ENCODE measurements at places on chromosomes 1 and 21. TPM values are rescaled to one million over a fixed set of nuclear protein-coding genes. Genes with fewer than 3 reads are reported as not detected.

The NBPF4 gene
- total RNA-seq, result 0.70 TPM

DNA sequence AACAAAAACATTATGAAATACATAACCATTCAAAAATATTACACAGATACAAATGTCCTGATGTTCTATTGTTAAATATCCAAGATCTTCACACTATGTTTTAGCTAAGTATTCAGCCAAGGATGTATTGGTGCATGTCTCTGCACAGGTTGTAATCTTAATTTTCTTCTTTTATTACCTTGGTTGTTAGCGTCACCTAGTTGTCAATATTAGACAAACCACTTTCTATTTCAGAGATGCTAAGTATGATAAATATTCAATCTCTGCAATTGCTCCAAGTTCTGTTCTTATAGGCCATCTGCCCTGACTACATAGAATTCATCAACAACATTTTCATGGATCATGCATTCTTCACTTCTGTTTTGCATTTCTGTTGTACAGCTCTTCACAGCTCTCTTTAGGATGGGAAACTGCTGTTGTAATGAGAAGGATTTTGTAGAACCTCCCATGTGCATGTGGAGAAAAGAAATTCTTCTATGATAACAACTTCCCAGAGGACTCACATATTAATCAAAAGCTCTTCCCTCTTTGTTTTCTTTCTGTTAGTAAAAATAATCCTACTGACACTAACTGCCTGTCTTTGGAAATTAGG lies 380.1 kb downstream of the NUF2 start:
- DNase-seq, result no peak

GRCh38 chr1:81583878-81584277 lies 216.9 kb upstream of the ADGRL2 start:
- no peak for DNase-seq

The NTRK1 gene
- not detected for total RNA-seq

GRCh38 chr1:235997931-235998330 lies 67.0 kb downstream of the NID1 start:
- DNase-seq, result no peak

DNA sequence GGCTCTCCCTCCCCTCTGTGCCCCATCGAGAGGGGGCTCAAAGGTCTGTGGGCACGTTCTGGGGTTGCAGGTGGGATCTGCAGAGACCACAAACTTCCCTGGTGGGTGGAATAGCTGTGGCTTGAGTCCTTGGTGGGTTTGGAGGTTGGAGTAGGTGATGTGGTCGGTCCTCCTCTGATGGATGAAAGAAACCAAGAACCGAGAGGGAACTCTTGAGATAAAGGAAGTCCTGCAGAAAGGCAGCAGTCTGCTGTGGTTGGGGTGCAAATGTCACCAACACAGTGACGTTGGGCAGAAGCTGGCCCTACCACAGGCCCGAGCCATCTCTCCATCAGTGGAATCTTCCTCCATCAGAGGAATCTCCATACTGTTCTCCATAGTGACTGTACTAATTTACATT lies 171.8 kb downstream of the FCRL5 start:
- DNase-seq, result no peak

- DNase-seq, result no peak
These were observed 508.6 kb downstream of the RWDD3 start for GRCh38 chr1:95742591-95743089.
